ENCODE measurements at places on chromosomes 3 and 15. TPM values are rescaled to one million over a fixed set of nuclear protein-coding genes. Genes with fewer than 3 reads are reported as not detected.

Gene ANKRD34C
- total RNA-seq: not detected

- DNase-seq: no peak
Measured at GRCh38 chr3:124281453-124282316, 289.8 kb upstream of the ROPN1 start.

GRCh38 chr3:189638276-189639031, 7.3 kb downstream of the TP63 start:
- DNase-seq: no peak

DNA sequence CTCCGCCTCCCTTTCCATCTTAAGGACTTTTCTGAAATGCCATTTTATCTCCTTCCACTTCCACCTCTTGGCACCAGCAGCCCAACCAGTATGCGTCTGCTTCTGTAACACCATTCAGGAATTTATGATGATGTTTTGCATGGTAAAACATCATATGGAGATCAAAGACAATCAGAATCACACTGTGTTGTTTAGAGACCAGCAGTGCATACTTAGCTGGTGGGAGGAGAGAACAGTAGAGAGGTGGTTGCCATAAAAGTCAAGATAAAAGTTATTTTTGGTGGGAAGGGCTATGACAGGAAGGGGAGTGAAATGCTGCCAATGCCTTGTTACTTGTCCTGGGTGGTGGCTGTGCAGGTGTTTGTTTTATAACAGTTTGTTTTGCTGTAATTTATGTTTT, 268.0 kb downstream of the OPA1 start:
- DNase-seq: no peak

DNA sequence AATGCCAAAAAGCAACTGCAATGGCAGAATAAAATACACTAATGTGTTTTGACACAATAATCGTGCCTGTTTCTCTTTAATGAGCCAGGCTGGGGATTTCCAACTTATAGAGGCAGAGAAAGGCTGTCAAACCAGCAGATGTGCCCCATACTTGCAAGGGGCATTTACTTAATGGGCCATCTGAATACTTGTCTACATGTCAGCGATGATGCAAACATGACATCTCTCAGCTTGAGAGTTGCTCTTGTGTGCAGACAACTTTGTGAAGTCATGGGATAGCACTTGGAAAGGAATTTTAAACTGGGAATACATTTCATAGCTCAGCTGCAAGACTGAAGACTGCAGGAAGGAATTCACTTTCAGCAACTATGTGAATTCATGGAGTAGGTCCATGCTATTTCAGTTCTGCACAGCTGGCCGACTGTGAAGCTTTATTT, 127.4 kb upstream of the ADAMTS9 start:
- DNase-seq: no peak

DNA sequence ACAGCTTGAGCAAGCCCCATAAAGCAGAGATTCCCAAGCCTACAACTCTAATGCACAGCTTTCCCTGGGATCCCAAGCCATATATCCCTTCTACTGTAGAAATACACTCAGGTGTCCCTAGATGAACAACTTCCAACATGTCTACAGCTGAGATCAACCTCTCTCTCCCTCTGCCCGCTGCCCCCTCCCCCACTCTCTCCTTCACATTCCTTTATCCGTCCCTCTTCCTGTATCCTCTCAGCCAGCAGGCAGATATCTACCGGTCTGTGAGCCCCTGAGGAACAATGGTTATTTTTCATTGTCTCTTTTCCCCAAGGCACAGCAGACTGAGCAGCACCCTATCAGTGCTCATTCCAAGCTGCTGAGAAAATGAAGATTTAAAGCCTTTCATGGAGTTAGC, 138.6 kb downstream of the SUCLG2 start:
- DNase-seq: no peak

Gene KLHDC8B
- total RNA-seq: 24.6 TPM

GRCh38 chr15:29867241-29868000, 45.2 kb upstream of the TJP1 start:
- no peak for DNase-seq

Gene NR2E3
- total RNA-seq: not detected

GRCh38 chr3:191355406-191355805, 25.1 kb upstream of the UTS2B start:
- DNase-seq: no peak

DNA sequence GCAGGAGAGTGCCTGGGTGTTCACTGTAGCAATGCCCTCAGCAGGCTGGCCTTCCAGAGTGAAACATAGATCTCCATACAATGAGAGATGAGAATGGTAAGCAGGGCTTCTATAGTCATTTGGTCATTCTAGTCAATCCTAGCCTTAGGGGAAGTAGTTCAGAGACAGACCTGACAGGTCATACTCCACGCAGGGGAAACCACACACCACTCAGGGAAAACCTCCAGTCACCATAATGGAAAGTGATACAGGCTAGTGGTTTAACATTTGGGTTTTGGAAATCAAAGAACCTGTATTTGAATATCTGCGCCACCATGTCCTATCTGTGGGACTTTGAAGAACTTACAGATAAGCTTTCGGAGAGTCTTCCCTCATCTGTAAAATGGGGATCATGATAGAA, 425.7 kb upstream of the PPP2R3A start:
- no peak for DNase-seq

DNA sequence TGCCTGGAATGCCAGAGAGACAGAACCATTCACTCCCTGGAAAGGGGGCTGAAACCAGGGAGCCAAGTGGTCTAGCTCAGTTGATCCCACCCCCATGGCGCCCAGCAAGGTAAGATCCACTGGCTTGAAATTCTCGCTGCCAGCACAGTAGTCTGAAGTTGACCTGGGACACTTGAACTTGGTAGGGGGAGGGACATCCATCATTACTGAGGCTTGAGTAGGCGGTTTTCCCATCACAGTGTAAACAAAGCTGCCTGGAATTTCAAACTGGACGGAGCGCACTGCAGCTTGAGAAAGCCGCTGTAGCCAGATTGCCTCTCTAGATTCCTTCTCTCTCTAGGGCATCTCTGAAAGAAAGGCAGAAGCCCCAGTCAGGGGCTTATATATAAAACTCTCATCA, 310.7 kb upstream of the DPPA4 start:
- no peak for DNase-seq

DNA sequence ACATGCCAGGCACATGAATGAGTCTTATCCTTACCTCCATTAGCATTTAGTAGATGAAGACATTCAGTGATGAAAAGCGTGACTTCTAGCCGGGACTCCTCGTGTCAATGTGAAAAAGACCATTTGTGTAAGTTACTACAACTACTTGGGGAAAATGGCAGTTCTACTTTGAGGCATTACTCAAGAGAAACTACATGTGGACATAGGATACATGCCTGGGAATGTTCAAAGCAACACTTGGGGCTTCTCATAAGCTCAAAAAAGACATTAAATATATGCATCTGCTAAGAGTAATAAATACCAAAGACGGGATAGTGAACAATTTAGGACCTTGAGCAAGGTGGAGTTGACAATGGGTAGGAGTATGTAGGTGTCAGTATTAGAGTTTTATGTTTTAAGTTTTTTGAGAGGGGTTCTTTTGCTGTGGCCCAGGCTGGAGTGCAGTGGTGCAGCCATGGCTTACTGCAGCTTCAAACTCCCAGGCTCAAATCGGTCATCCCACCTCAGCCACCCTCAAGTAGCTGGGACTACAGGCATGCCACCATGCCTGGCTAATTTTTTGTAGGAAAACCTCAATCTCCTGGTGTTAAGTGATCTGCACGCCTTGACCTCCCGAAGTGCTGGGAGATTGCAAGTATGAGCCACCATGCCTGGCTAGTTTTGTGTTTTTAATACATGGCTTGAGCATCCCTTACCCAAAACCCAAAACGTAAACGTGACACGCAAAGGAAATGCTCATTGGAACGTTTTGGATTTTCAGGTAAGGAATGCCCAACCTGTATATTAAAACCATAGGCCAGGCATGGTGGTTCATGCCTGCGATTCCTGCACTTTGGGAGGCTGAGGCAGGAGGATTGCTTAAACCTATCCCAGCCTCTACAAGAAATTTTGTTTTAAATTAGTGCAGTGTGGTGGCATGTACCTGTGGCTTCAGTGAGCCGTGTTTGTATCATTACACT, 3.9 kb downstream of the RPLP1 start:
- no peak for DNase-seq

Gene MASP1
- total RNA-seq: 7.3 TPM

- peak; percentile 32 for DNase-seq
Measured at GRCh38 chr15:100221471-100222348, 120.1 kb downstream of the ADAMTS17 start.

Gene NDN
- 12.1 TPM for total RNA-seq

DNA sequence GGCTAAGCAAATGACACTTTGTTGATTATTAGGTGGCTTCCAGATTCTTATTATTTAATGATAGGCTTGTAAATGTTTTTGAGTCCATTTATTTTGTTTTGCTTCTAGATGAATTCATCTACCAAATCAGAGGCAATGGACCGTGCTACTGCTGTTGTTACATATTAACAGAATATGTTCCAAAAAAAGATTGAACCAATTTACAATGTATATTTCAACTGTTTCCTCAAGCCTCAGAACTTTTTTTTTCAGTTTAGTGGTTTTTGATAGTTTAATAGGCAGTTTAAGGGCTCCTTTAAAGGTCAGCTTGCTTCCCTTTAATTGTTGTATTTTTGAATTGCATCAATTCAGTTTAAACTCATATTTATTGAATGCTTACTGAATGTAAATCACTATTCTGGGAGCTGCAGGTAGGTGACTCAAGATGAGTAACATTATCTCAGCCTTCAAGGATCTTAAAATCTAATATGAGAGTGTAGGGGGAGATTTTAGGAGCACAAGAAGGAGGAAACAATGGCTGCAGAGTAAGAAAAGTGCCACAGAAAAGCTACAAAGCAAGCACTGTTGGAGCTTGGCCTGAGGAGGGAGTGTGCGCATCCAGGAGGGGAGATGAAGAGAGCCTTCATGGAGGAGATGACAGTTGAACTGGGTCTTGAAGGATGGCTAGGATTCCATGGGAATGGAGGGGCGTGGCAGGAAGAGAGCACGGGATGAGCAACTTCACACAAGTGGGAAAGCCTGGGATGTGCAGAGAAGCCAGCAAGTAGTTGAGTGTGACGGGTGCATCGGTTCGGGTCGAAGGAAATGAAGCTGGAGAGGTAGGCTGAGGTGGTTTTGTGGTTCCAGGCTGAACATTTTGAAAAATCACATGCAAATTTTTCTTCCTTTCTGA, 14.7 kb downstream of the MAP2K1 start:
- DNase-seq: no peak

DNA sequence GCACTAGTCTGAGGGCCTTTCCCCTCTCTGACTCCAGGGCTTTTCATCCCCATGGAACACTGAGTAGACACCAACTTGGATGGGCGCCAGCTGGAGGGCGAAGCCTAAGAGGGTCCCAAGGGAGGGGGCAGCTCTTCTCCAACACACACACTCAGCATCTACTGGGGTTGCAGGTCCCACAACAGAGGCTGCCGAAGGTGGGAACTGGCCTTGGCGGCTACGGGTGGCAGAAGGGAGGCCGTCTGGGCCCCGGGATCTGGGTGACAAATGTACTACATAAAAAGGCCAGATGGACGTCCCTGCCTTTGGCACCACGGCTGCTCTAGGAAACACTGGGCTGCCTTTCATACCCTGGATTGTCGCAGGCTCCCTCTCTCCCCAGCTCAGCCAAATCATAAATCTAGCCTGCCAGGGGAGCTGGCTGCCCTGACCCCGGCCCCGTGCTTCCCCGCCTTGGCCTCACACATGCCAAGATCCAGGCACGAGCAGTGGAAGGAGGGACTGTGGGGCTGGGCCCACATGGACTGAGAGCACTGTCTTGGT, 31.5 kb downstream of the SEMA5B start:
- DNase-seq: peak; percentile 17

- no peak for DNase-seq
Measured at GRCh38 chr3:53023072-53023823, 22.6 kb downstream of the SFMBT1 start.

Gene ADPRH
- 15.3 TPM for total RNA-seq

Gene FEZF2
- total RNA-seq: not detected

- no peak for DNase-seq
Measured at GRCh38 chr3:9600597-9600996, 47.0 kb upstream of the LHFPL4 start.

Gene C2CD4A
- 0.23 TPM for total RNA-seq

Gene SUCNR1
- total RNA-seq: 0.20 TPM

Gene NANOGP8
- not detected for total RNA-seq

Gene ZNF80
- not detected for total RNA-seq

DNA sequence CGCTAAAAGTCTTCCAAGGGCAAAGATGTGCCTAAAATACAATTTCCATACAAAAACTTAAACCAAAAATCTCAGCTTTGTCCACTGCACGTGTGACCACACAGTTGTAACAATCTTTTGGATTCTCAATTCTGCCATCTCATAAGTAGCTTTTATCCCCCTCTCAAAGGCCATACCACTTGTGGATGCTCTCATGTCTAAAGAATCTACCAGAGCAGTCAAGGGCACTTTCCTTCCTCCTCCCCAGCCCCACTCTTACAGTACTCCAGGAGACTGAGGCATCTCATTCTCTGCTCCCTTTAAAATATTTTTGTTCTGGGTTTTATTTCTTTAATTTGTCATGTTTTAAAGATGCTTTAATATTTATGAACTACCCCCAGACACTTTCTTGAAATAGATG, 102.3 kb upstream of the PFN2 start:
- no peak for DNase-seq

DNA sequence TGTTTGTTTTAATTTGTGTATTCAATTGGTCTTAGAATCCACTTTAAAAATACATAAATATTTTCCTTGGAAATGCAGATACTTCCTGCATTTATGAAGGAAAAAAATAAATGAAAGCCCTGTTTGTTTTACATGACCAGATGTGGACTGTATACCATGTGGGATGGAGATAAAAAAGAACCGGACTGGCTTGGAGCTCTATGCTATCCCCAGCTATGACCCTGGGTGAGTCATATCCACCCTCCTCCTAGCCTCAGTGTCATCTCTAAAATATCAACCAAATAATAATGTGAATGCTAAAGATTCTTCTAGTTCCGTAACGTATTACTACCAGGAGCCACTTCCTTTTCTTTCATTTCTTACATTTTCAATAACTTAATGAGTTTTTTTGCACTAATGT, 44.5 kb upstream of the PDZRN3 start:
- no peak for DNase-seq

Gene CCDC54
- total RNA-seq: not detected

DNA sequence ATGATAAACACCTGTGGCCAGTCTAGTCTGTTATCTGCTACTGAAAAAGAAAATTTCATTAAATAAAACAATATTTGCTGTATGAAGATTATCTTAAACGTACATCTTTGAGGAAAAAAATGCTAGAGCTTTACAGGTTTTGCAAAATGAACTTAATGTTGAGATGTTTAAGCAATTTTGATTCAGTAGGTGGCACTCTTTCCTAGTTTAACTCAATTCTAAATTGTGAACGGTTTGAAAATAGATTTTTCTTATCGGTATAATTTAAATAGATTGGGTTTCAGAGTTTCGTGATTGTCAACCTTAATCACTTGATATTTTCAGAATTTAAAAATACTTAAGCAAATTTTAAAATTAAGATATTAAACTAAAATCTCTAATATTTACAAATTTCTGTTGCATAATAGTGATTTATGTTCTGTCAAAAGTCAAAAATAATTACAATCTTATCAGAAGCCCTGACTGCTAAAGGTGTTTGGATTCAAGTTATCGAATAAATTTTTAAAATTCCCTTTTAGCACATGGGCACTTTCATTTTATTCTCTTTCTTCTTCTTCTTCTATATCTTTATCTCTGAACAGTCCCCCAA, 7.0 kb upstream of the RNF111 start:
- DNase-seq: no peak

Gene THPO
- 0.69 TPM for total RNA-seq
